ENCODE measurements at places on chromosomes 1 and 21.

- DNase-seq, result peak; percentile 56
These were observed 21.5 kb upstream of the SLC44A5 start for GRCh38 chr1:75632350-75632949.

DNA sequence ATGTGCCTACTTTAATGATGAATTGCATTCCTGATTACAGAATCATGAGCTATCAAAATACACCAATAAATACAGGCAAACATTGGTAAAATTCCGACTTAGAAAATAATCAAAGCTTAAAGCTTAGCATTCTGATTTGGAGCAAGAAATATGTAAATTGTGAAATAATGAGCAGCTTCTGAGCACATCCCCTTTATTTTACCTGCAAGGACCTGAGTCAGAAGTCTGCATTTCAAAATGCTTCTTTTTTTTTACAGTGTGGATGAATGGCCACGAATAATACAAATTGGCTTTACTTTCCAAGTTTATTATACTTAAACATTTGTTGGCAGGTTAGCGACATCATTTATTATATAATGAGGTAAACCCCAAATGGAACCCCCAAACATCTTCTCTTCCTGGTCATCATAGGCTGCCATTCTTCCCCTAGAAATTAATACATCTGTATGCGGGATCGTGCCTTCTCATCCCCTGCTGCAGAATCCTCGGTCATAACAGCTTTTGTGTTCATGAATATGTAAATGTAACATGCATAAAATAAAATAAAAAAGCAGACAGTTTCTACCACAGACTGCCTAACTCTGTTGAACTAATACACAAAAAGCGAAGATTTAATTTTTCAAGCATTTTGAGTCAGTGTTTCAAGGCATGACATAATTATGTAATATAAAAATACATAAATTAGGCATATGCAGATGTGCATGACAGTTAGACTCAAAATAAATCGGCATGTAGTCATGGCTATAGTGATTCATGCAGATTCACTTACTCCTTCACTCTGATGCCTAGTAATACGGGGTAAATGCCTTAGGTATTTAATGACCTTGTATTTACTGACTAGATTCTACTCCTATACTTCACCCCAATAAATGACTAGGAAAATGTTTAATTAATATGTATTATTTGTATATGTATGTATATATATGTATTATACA lies 339.7 kb downstream of the USP25 start:
- DNase-seq, result peak; percentile 69

DNA sequence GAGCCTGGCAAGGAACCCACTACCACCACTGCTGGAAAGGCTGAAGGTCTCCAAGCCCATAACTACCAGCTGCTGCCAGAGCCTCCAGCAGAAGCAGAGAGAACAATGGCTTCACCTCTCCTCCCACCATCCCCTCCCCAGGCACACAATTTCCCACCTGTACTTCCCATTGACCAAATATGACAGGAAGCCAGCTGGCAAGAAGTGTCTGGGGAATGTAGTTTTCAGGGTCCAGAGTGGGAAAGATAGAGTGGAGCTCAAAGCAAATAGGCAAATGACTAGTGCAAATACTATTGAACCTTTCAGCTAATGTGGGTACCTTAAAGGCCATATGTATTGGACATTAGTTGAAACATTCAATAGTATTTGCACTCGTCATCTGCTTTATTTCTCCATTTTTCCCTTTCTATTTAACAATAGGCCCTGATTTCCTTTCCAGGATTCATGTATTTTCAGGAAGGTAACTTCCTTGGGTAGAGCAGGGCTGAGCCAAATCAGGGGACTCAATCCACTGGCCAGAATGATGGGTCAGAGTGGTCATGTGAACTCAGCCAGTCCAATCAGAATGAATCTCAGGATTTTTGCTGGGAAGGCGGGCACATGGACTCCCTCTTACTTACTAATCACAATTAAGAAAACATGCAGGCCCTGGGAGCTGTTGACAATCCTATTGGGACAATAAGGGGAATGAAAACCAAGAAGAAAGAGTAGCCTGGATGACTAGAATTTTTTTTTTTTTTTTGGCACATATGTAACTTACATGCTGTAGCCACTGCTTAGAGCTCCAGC lies 12.1 kb upstream of the NFYC start:
- no peak for DNase-seq

- DNase-seq, result no peak
These were observed 77.4 kb downstream of the RUNX1 start for GRCh38 chr21:34971656-34972055.

GRCh38 chr1:202694314-202694713 lies 15.9 kb downstream of the SYT2 start:
- no peak for DNase-seq

- peak; percentile 40 for DNase-seq
These were observed 25.9 kb downstream of the S100A6 start for GRCh38 chr1:153509729-153510354.

DNA sequence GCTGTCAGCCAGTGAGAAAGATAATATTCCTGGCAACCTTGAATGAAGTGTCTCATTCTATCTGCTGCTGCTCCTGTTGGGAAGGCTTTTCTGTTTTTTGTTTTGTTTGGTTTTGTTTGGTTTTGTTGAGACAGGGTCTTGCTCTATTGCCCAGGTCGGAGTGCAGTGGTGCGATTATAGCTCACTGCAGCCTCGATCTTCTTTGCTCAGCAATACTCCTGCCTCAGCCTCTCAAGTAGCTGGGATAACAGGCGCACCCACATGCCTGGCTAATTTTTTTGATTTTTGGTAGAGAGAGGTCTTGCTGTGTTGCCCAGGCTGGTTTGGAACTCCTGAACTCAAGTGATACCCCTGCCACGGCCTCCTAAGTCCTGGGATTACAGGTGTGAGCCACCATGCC lies 37.6 kb downstream of the BTG3 start:
- no peak for DNase-seq

- no peak for DNase-seq
These were observed 38.7 kb upstream of the TTC34 start for GRCh38 chr1:2840036-2840809.

GRCh38 chr1:25926731-25927496 lies 20.7 kb upstream of the STMN1 start:
- DNase-seq, result no peak

DNA sequence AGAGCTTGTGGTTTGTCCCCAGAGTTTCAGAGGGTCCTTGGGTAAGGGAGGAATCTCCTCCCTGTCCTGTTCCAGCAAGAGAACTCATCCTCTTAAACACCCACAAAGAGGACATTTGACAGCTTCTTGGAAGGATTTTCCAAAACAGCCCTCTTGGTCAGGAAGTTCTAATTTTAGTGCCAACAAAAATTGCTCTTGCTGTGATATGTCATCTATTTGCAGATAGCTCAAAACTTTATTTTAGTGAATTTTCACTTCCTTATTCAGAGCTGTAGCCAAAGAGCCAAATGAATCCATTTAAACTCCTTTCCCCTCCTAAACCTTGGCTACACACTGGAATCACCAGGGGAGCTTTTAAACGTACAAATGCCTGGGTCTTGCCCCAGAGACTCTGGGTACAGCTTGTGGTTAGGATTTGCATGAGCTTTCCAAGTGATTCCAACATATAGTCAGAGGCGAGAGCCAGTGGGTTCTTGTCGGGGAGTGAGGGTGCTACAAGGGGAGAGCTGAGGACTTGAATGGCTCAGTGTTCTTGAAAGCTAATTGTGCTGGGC lies 11.8 kb upstream of the RASSF5 start:
- DNase-seq, result no peak

GRCh38 chr1:232445361-232446106 lies 184.4 kb downstream of the SIPA1L2 start:
- DNase-seq, result no peak

DNA sequence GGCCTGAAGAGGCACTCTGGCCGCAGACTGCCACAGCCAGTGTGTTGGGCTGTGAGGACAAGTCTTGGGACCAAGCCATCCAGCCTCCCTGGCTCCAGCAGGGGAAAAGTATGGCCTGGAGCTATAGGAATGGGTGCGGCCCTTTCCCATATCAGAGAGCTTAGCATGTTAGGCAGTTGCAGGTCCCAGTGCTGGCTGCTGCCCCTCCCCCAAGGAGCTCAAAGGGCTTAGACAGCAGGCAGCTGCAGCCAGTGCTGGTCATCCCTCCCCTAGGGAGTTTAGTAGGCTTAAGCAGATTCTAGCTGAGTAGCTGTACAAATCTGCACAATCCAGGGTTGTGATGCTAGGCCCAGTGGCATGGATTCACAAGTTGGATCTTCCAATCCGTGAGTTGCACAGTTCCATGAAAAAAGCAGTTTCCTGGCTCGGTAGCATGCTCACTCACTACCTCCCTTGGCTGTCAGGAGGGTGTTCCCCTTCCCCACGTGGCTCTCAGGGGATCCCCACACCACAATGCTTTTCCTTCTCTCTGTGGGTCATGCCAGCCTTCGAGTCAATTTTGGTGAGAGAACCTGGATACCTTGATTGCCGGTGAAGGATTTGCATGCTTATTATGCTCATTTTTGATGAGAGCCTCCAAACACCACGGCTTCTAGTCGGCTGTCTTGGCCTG lies 1490.8 kb downstream of the BRINP3 start:
- no peak for DNase-seq

GRCh38 chr1:201740670-201741111 lies 88.3 kb upstream of the IPO9 start:
- DNase-seq, result peak; percentile 58

DNA sequence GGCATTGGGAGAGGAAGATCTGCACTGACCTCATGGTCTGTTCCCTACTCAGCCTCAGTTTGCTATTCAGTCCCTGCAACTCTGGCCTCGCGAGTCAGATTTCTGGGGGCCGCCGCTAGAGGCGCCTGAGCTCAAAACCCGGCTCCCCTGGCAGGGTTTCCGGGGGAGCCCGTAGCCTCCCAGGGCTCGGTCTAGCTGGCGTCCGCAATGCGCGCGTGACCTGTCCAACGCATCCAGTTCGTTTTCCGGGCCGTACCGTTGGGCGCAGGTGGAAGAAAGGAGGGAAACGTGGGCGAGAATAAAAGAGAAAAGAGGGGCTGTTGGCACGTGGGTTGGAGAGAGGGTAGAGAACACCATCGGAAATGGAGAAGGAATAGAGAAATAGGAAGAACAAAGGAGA lies at the start of gene ADAM30:
Gene ADAM30, minus strand, starts transcription at position 213 of the 400 bp plus-strand sequence. Its CDS starts 179 bp downstream, at position 34.
- no peak for DNase-seq

DNA sequence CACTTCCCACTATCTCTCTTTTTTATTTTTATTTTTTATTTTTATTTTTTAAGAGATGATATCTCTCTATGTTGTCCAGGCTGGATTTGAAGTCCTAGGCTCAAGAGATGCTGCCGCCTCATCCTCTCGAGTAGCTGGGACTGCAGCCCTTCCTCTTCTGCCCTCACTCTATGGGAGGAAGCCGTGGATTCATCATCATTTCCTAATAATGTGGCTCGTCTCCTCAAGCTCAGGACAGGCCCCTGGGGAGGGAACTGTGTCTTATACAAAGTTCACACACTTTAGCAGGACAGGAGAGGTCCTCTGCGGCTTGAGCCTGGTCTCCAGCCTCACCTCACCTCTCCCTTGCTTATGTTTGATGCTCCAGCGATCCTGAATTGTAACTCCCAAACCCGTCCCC lies 16.5 kb upstream of the IFFO2 start:
- peak; percentile 53 for DNase-seq

DNA sequence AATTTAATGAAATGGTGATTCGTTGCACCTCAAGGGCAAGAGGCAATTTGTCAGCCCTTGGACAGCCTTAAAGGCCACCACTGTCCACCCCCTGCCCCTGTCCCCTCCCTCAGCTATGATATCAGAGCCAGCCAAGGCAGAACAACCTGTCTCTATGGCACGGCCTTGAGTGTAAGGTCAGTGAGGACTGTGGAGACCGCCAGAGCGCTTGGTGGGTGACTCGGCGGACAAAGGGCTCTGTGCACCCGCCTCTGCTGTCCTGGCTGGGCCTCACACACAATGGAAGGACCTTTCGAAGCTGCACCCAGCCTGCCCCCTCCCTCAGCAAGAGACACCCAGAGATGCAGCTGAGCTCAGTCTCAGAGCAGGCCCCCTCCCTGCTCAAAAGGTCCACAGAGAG lies 50.6 kb downstream of the SDC3 start:
- DNase-seq, result no peak

GRCh38 chr1:47444562-47445465 lies 7.0 kb downstream of the FOXD2 start:
- DNase-seq, result peak; percentile 42

DNA sequence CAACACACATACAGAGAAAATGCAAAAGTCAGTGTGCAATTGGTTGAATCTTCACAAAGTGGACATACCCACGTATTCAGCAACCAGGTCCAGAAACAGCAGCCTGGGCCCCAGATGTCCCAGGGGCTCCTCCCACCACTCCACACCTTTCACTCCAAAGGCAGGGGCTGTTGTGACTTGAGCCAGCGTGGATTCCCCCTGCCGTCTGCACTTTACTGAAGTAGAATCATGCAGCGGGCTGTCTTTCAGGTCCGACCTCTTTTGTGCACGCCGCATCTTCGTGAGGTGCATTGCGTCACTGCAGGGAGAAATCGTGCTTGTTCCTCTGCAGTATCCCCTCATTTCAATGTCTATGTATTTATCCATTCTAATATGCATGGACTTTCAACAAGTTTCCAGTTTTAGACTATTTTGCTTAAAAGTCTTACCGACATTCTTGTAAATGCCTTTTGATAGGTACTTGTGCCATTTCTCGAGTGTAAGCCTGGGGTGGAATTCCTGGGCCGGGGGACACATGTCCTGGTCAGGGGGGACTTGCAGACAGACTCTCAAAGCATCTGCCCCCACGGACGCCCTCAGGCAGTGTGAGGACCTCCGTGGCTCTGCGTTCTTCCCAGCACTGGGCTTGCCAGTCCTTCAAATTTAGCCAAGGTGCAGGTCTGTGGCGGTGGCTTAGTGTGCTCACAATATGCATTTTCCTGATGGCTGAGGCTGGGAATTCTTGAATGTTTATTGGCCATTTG lies 29.3 kb upstream of the ACTRT2 start:
- DNase-seq, result no peak

- DNase-seq, result no peak
These were observed 2.9 kb downstream of the TENT5C start for GRCh38 chr1:117608758-117609157.

GRCh38 chr1:113984710-113985109 lies 5.4 kb downstream of the OLFML3 start:
- DNase-seq, result no peak

- no peak for DNase-seq
These were observed 120.7 kb downstream of the MAP3K21 start for GRCh38 chr1:233448109-233448689.

DNA sequence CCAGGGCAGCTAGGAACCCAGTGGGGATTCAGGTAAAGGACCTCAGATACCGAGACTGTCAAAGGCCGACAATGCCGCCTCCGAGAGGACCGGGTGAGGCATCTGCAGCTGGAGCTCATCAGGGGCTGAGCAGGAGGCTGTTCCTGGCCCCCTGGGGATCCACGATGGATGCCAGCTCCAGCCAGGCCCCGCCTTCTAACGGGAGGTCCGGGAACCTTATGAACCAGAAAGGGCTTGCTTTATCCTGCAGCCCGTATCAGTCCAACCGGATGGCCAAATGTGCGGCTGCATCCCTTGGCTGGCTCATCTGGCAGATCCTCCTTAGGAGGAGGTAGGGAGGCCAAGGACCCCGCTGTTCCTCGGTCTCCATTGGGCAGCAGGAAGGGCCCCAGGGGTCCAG lies 32.0 kb downstream of the SLC45A1 start:
- peak; percentile 52 for DNase-seq

- DNase-seq, result peak; percentile 31
These were observed 31.0 kb downstream of the IL12RB2 start for GRCh38 chr1:67338642-67339041.
